ENCODE measurements at places on chromosomes 12 and 14.
A peak's percentile ranks its signal among the peaks of the same experiment; 100 is the strongest.

GRCh38 chr14:77752799-77753516 is 8.0 kb downstream of the SNW1 start:
- DNase-seq = no peak

- peak; percentile 47 for DNase-seq
These were observed 835 bp downstream of the VEZT start for GRCh38 chr12:95218150-95219133.

- no peak for DNase-seq
These were observed 91.0 kb upstream of the MED13L start for GRCh38 chr12:116368196-116369194.

DNA sequence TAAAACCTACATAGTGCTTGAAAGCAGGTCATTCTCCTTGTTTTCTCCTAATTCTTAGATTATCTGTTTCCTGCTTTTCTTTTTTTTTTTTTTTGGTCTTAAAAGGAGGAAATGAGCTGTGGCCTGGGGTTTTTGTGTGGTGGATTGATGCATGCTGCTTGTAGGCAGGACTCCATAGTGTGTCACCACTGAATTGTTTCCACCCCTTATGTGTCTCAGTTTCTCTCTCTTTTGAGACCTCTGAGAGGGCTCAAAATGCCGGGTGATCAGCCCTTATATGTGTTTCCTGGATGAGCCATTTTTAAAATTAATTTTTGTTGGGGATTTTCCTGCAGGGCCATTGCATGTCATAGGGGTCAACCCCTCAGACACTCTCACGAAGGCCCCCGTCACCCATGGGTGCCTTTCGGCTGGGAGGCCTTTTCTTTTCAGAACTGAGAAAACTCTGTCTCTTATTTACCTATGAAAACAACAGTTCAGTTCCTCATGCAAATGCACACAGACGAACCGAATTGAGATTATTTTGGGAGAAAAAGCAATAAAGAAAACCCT is 32.0 kb upstream of the LRRK2 start:
- DNase-seq = peak; percentile 59

DNA sequence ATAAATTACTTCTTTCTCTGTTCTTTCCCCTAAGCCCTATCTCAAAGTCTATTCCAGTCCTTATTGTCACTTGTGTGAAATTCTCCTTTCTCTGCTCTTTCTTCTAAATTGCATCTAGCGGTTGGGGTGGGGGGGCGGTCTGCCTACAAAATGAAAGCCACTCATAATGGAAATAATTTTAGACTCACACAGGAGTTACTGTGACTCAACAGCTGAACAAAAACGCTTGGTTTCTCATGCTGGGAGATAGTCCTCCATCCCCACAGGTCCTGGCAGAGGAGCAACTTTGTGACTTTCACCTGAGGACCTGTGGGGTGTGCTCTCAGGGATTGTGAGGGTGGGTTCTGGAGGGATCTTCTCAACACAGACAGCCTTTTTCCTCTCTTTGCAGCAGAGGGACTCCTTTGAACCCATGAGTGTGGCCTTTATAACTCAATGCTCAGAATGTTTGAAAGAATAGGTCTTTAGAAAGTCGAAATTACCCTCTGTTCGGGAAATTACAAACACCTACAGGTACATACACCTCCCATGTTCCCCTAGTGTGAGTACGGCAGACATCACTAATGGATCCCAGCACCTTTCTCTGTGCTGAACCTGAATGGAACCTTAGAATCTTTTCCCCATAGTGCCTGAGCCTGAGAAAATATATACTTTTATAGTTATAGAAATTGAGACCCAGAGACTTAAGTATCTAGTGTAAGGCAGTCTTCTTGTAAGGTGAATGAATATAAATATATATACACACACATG is 109.7 kb downstream of the CHST11 start:
- no peak for DNase-seq

GRCh38 chr14:33464254-33464962 is 486.5 kb downstream of the EGLN3 start:
- no peak for DNase-seq

GRCh38 chr12:93994721-93995120 is 153.7 kb upstream of the PLXNC1 start:
- DNase-seq = no peak

GRCh38 chr14:20998674-20999366 is at the start of gene SLC39A2:
SLC39A2 (plus strand) TSS chr14:20999293; CDS start chr14:20999447, 154 bp downstream.
- peak; percentile 18 for DNase-seq

- DNase-seq = no peak
These were observed 26.4 kb upstream of the BATF start for GRCh38 chr14:75495882-75496281.

DNA sequence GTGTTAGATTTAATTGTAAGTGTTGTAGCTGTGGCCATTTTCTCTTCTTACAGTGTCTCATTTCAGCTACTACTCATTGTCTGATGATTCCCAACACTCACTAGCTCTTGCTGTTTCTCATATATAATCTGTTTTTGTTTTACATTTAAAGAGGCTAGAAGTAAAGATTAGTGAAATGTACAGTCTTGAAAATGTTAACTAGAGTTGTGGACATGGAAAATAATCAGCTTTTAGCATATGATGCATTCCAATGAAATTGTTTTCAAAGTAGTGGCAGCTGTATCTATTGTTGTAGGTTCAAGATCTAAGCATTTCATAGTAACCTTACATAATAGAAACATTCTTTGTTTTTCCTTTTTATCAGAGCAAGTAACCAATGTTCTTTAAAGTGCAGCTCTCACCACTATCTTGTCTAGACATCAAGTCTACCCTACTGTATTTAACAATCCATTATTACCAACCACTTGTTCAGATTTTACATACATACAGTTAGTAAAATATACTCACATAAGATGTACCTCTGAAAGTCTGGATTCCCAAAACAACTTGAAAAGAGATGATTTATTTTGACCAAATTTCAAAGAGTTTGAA is 76.9 kb downstream of the PPHLN1 start:
- DNase-seq = no peak

GRCh38 chr12:104223712-104224111 is 8.1 kb downstream of the TXNRD1 start:
- DNase-seq = no peak

GRCh38 chr12:40474630-40475029 is 217.6 kb upstream of the CNTN1 start:
- no peak for DNase-seq

DNA sequence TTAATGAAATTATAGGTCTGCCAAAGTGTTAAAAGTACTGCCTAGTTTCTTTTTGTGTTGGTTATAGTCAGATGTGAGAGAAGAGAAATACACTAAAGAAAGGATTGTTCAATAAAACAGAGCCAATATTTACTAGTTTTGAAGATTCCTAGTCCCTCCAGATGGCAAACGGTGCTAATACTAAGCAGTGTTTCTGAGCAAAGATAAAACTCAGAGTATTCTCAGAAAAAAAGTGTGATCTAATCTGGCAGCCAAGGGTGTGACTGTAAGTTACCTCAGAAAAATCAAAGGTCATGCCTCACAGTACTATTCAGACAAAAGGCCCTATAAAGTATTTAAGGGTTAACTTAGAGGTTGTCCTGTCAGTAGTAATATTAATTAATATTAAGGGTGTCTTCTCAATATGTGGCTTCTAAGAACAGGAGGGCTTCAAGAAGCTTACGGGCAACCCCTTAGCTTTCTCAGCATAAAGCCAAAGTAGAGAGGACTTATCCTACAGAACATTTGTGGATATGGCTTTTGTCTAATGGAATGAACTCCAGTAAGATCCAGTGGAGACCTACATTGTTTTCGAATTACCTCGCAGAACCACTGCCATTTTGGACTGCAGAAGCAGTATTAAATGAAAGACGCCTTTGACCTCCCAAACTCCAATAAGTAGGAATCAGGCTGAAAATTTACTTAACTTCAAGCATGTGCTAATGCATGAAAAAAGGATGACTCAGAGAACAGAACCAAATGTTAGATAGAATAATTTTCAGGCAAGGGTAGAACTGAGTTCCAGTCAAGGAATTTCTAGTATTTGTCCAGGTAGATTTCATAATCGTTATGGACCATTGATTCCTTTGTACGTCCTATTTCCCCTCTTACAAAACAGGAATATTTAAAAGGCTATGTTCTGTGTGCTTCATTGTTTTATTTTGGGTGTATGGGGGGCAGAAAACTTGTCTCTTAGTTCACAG is 46.6 kb downstream of the USP15 start:
- DNase-seq = no peak

DNA sequence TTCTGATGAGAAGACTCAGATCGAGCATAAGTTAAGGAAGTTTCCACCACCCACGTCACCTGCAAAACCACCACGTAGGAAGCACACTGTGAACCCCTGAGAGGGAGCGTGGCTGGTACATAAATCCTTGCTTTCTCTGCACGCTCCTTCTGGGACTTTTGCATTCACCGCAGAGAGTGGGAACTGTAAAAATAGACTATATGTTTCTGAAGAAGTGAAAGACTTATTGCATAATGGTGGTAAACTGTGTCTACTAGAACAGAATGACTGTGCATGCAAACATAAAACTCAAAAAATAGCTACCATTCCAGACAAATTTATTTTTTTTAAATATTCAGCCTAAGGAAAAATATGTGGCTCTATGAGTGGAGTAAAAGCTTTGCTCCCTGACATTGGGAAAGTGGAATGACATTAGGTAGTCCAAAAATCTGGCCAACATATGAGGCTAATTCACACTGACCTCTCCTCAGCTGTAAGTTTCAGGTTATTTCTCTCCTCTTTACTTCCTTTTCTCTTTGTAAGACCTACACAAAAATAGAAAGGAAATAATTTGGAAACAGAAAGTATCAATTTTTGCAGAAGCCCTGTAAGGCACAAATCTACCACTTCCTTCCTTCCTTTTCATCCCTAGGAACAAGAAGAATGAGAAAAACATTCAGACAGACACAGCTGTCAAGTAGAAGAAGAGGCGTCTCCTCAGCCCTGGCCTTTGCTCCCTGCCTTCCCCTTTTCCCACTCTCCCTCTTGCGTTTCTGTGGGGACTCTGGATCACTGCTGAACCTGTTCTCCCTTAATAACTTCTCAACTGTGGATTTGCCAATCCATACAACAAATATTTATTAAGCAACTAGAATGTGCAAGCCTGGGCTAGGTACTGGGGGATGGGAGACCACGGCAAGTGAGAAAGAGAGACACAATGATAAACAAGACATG is 264.3 kb upstream of the FOXN3 start:
- DNase-seq = peak; percentile 45

DNA sequence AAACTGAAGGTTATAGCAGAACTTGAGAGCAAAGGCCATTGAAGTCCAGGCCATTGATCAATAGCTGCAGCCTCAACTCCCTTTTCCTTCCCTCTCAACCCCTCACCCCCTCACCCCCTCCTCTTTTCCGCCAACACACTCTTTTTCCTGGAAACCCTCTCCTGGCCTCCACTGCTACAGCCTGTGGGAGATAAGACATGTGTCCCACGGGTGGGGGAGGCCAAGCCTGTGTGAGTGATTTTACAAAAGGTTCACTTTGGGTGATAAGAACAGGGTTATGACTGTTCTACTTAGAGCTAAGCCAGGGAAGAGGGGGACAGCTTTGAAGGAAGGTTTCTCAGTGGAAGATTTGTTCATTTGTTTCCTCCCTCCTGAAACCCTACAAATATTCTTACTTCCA is 9.2 kb upstream of the FGF23 start:
- no peak for DNase-seq

DNA sequence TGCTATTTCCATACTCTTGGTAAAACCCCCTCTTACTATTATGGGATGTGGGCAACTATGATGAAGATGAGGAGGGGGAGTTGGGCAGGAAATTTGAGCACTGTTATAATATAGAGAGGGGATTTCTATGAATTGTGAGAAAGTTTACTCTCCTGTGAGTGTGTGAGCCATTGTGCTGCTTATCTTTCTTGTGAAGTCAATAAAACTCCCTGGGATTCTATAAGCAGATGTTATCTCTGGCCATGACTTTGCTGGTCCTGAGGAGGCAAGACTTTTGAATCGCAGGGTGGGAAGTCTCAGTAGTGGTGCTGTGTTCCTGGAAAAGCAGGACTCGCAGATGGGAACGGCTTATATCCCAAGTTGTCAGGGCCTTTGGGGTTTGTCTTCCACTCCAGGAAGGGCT is 62.2 kb downstream of the EMP1 start:
- no peak for DNase-seq

DNA sequence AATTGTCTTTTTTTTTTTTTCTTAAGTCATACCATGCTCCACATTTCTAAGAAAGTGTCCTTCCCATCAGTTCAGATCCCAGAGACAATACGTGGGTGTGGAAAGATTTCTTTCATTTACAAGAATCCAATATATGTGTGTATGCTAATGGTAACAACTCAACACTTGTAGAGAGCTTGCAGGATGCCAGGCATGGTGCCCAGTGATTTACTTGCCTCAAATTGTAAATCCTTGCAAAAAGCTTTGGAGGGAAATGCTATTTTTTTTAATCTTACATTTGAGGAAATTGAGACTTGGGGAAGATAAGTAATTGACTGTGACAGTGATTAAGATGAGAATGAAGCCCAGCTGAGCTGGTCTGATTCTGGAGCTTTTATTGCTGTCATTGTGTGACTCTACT is 1264.6 kb upstream of the SEL1L start:
- no peak for DNase-seq

GRCh38 chr14:24710403-24711112 is 76.6 kb upstream of the GZMB start:
- peak; percentile 69 for DNase-seq

GRCh38 chr12:57161491-57161890 is 14.1 kb upstream of the LRP1-AS start:
- DNase-seq = no peak

GRCh38 chr14:31090883-31091764 is 64.9 kb upstream of the STRN3 start:
- DNase-seq = peak; percentile 7

DNA sequence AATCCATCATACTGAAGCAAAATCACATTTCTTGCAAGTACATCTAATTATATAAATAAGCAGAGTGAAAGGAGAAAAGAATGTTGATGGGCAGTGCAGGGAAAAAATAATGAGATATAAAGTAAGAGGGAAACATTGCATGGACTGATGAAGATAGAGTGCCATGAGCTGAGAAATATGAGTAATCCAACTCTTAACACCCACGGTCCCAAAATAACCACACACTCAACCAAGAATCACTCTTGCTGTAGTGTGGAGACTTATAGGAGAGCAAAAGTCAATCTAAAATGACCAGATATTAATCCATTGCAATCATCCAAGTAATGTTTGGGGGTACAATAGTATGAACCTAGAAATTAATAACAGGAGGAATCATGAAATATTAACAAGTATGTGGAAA is 40.2 kb downstream of the MYF5 start:
- DNase-seq = no peak

GRCh38 chr12:127507341-127507740 is 759.6 kb upstream of the TMEM132C start:
- DNase-seq = no peak

DNA sequence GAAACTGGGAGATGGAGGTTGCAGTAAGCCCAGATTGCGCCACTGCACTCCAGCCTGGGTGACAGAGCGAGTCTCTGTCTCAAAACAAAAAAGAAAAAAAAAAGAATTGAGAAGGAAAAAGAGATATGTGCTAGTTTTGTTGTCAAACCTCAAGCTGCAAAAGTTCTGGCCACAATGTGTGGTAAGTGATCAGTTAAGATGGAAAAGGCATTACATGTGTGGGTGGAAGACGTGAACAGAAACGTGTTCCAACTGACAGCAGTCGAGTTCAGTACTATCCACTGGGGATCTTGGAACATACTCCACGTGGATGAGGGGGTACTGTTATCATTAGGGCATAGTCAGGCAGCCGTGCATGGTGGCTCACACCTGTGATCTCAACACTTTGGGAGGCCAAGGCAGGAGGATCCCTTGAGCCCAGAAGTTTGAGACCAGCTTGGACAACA is 17.3 kb downstream of the GPR68 start:
- DNase-seq = no peak

GRCh38 chr14:106776395-106776983 is 1250.1 kb downstream of the TMEM121 start:
- DNase-seq = no peak

All from Kasumi-1 (cell line).